CD4-positive, alpha-beta T cell treated with Interleukin-2 at 100 ng/mL for 4 hours (primary cell): ENCODE measurements at places on chromosomes 16 and 17.

GRCh38 chr16:69411064-69411985 lies 13.1 kb upstream of the CYB5B start:
- DNase-seq, result no peak

DNA sequence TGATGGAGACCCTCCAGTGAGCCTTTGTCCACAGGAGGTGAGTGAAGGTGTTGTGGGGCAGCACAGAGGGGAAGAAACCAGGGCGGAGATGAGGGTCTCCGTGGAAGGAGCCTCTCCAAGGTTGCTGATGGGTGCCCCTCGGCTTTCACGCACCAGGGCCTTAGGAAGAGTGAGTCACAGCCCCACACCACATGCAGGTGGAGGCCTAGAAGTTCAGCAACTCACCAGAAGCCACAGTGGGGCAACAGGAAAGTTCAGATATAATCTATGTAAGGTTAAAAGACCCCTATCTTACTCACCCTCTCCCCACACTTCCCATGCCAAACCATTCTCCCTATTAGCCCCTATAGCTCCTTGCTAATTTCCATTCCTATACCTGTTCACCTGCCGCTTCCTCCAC lies 9.5 kb upstream of the HNF1B start:
- DNase-seq, result no peak

DNA sequence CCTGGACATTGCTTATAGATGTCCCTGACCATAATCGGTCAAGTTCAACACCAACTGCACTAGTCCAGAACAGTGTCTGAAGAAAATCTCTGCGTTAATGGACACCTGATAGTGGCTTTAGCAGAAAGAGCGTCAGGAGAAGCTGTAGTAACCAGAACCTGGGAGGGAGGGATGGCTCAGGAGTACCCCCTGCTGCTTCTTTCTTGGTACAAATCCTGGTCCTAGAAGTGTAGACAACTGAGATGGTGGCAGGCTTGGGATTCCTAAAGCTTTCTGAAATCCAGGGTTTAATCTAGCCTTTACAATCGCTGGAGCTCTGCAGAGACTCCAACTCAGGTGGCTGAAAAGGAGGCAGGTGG lies 5.4 kb downstream of the MAP3K14 start:
- DNase-seq, result no peak

- DNase-seq, result no peak
These were observed 59.8 kb downstream of the ADCY9 start for GRCh38 chr16:4056161-4057105.

DNA sequence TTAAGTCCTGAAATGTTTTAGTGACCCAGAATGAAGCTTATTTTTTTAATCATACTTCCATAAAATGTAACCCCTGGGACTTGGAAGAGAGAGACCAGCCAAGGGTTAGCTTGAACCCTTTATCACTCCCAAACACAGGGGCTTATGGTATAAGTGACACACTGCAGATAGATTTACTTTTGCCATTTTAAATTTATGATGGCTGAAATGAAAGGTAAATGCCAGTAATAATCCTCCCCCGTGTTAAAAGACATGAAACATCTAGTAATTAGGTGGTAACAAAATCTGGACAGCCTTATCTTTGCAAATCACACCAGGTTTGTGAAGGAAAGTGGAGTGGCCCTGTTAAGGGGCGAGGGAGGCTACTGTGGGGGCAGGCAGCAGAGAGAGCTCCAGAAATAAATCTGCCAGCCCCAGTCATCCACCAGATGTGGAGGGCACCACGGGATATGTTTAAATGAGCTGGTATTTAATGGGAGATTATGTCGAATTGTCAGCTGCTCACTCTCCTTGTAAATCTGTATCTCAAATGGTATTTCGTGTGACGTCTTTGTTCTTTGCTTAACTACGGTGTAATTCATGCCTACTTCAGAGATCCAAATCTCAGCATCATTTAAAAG lies 326.5 kb downstream of the WWOX start:
- no peak for DNase-seq

DNA sequence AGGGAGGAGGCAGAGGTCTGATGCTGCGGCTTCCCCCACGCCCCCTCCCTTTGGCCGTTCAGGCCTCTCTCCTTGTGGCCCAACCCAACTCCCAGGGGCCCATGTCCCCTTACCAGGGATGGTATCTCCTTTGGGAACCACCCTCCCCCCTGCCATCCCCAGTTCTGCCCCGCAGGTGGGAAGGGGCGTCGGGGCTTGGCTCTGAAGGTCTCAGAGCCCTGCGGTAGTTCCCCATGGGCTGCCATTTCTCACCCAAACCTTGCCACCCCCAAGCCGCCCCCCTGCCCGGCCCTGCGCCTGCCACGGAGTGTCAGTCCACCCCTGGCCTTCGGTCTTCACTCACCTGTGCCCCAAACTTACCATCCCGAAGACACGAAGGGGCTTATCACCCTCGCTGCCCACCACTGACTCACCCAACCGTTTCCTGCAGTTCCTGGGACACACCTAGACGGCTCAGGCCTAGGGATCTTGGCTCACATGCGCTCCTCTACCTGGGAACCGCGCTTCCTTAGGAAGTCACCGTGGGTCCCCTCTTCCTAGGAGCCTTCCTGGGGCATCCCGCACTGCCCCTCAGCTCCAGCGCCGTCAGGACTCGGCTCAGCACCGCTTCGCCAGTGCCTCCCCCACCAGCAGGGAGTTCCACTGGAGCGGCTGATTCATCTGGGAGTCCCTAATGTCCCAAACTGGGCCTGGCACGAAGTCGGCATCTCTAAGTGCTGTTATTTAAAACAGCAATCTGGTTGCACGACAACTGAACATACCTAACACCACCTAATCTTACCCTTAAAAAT lies 1.1 kb upstream of the DOC2A start:
- no peak for DNase-seq

- DNase-seq, result no peak
These were observed 18.6 kb upstream of the ACSF3 start for GRCh38 chr16:89074803-89075688.

GRCh38 chr17:64015447-64015846 lies 5.0 kb downstream of the ICAM2 start:
- no peak for DNase-seq

DNA sequence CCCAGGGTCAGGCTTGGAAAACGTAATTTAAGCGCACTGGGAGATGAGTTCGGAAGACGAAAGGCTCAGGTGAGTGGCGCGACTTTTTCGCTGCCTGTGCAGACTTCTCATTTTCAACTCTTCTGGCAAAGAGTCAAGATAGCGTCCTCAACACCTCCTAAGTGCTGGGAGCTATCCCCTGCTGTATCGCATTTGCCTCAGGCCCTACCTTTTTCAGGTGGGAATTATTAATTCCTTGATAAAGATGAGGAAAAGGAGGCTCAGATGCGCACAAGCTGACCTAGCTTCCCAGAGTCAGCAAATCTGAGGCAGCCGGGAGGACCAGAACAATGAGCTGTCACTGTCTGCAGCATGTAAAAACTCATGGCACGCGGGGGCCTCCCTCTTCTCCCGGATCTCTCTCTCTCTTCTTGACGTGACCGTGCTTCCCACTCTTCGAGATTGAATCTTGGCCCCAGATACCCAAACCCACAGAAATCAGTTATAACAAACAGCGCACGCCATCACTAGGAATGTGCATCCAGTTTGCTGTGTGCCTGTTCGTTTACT lies 512 bp upstream of the ADAMTS18 start:
- no peak for DNase-seq

- peak; percentile 76 for DNase-seq
These were observed 23.4 kb upstream of the SREBF1 start for GRCh38 chr17:17859909-17860765.

DNA sequence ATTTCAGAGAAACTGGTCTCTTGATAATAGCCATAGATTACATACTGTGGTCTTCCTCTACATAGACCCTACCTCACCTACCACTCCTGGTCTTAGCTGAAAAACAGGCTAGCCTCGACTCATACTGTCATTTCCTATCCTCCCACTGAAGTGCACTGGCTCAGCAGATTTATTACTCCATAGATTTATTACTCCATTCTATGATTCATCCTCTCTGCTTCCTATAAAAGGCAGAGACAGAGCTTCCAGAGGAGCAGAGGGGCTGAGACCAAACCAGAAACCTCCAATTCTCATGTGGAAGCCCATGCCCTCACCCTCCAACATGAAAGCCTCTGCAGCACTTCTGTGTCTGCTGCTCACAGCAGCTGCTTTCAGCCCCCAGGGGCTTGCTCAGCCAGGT lies at the start of gene CCL7:
Gene CCL7 (plus strand): TSS at position 253 of the 400 bp plus-strand sequence. CDS start 70 bp downstream, at position 323.
- DNase-seq, result no peak

DNA sequence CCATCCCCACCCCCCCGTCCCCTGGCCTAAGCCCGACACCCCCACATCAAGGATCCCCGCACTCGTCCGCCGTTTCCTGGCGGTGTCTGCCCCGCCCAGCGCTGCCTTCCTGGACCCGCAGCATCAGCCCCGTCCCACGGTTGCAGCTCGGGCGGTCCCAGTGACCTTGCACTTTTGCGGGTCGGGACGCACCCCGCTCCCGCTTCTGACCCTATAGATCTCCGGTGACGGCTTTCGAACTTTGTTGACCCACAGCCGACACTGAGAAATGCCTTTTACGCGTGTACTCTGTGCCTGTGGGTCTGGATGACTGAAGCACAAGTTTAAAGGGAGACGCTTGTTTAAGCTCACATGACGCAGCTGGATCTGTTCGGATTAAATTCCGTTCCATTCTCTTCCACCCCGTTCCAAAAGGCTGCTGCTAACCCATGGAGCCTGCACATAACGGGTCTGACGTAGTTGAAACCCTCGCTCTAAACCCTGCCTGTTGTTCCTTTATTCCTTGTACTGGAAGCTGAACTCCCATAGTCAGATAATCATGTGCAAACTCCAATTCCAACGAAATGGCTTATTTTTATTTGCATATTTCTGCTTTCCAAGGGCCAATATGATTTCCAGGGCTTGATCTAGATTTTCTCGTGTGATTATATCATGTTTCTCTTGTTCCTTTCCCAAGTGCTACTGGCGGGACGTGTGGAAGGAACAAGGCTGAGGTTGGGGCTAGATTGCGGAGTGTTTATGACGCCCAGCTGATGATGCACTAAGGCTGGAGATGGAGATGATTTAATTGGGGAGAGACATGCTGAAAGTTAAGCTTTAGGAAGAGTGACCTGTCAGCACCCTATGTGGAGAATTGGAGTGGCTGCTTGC lies 834 bp downstream of the FLYWCH1 start:
- DNase-seq, result peak; percentile 5

GRCh38 chr17:83133302-83134121 lies 54.1 kb downstream of the METRNL start:
- DNase-seq, result no peak

DNA sequence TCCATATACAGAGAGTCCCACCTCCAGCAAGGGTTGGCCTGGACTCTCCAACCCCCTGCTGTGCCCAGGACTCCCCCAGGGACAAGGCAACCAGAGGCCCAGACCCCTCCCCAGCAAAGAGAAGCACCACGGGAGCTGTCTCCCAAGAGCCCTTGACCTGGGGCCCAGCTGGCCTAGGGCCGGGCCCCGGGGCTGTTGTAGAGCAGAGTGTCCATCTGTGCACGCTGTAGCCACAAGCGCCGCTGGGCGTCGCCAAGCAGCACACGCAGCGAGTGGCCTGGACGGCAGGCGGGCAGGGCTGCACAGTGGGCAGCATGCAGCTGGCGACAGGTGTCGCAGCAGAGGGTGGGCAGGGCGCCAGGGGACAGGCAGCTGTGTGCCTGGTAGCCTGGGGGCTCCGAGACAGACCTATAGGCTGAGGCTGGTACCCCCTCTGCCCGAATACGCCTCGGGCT lies 4.3 kb downstream of the SPATA2L start:
- no peak for DNase-seq

DNA sequence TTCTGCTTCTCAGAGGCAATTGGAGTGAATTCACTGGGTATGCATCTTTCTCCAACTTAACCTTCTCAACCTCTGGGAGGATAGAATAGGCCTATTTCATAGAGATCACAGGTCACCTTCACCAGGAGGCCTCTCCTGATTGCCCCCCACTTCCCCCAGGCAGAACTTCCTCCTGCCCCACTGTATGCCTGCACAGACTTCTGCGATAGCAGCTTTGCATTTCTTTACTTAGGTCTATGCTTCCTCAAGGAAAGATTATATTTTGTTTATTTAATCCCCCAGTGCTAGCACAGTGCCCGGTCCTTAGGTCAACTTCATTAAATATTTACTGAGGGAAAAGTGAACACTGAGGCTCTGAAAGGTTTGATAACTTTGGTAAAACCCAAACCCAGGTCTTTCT lies 19.9 kb downstream of the MYO18A start:
- DNase-seq, result no peak

GRCh38 chr17:7186241-7186640 lies 7.1 kb upstream of the ASGR1 start:
- no peak for DNase-seq

GRCh38 chr16:27088216-27088615 lies 21.5 kb downstream of the C16orf82 start:
- no peak for DNase-seq

DNA sequence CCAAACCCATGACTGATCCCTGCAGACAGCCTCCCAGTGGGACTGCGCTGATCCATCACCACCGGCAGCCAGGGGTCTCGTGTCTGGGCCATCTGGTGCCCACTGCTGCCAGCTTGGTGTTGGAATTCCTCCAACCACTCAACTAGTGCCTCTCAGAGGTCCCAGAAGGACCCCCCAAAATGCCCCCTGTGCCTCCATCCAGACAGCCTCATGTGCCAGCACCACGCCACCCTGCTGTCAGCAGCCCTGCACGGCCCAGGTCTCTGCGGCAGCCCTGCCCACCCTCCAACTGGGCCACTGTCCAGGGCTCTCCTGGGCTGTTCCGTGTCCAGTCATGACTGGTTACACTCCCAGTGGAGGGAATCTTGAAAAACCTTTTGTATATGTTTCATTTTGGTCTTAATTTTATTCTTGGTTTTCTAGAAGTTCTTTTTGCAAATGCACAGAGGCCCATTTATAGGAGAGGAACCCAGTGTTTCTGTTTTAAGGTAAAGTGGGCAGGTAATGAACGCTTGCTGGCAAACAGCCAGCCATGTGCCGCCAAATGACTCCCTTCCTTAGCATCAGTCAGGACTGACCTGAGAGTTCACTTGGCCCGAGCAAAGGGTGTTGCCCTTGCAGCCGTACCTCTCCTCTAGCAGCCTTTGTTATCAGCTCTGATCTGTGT lies 34.6 kb downstream of the GRIN2C start:
- DNase-seq, result no peak

- no peak for DNase-seq
These were observed 42.3 kb downstream of the HNF1B start for GRCh38 chr17:37702598-37702997.

- no peak for DNase-seq
These were observed 106.5 kb upstream of the METRNL start for GRCh38 chr17:82972836-82973372.

DNA sequence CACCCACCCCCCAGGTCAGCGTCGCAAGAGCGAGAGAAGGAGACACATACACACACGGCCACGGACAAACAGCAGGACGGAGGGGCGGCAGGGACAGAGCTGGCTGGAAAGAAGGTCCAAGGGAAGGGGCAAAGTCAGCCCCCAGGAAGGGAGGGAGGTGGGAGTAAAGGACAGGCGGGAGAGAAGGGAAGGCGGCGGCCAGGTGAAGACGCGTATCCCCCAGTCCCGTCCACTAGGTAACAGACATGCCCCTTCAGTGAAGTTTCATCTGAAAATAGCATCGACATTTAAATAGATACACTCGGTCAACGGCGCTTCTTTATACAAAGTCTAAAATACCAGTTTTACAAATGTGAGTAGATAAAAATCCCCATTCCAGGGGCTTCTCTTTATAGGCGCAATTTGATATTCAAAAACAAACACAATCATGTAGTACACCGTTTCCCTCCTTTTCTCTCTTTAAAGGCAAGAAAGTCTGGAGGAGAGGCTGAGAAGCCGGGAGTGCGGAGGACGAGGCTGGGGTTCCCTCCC lies 4.5 kb downstream of the CBX8 start:
- no peak for DNase-seq

GRCh38 chr17:5706577-5707210 lies 122.4 kb upstream of the NLRP1 start:
- DNase-seq, result peak; percentile 57

- no peak for DNase-seq
These were observed 2.2 kb upstream of the ZNF750 start for GRCh38 chr17:82841921-82842596.
